ENCODE measurements at places on chromosomes 13 and 19. TPM values are rescaled to one million over a fixed set of nuclear protein-coding genes. Genes with fewer than 3 reads are reported as not detected.
A peak's percentile ranks its signal among the peaks of the same experiment; 100 is the strongest.

- peak; percentile 92 for DNase-seq
Observed at GRCh38 chr19:47226426-47227351, 4.3 kb downstream of the BBC3 start.

CEACAM20 gene
- total RNA-seq: 0.62 TPM

DNA sequence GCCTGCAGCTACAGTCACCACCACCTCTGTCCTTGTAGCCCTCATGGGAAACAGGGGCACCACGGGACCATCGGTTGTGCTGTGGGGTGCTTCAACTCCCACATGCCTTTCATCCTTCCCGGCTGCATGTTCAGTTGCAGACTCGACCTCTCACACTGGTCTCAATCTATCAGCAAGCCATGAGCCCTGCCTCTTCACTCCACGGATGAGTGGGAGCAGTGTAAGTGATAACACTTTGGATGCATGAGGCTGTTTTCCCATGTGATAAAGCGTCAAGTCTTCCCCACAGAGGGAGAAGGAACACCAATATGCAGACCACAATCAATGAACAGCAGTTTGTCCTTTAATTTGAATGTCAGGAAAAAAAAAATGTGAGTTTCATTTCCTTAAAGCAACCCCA lies 12.2 kb downstream of the SERP2 start:
- peak; percentile 63 for DNase-seq

DNA sequence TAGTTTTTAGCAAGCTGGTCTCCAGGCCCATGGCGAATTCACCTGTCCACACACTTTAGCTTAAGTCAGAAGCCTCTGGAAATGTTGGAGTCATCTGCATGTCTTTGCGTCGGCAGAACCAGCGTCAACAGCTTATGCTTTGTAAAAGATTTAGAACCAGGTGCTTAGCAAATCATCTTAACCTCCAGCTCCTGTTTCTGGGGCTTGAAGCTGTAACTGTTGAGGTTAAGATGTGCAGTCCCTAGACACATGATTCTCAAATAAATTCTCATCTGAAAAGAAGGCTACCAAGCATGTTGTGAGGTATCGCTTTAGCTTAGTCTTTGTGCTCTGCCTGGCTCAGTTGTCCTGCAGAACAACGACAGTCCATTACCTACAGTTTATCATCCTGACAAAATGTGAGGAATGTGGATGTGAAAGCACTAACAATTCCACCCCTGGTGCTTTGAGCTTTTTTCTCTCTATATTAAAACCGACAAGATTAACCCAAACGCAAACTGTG lies 4.4 kb downstream of the EFNB2 start:
- no peak for DNase-seq

ACER1 gene
- total RNA-seq: 0.99 TPM

GRCh38 chr19:38155453-38155852 lies 68.6 kb downstream of the DPF1 start:
- no peak for DNase-seq

- peak; percentile 70 for DNase-seq
Observed at GRCh38 chr19:3632739-3633558, 6.4 kb upstream of the CACTIN start.

- DNase-seq: no peak
Observed at GRCh38 chr19:34985249-34986022, 14.7 kb upstream of the GRAMD1A start.

FRY gene
- 25.9 TPM for total RNA-seq

DNA sequence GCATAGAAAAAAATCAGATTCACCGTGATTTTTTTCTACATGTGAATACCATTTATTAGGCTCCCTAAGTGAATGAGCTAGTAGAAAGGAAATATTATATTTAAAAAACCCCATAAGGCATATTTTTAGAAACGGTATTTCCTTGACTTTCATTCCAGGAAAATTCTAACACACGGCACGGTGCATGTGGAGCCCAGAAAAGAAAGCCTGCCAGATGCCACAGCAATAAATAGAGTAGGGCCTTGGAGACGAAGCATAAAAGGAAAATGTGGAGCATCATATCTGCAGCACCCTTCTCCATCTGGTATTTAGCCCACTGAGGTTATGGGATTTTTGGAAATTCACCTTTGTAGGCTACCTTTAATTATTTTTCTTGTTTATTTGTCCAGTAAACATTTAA lies 314.4 kb downstream of the ENOX1 start:
- DNase-seq: no peak

DNA sequence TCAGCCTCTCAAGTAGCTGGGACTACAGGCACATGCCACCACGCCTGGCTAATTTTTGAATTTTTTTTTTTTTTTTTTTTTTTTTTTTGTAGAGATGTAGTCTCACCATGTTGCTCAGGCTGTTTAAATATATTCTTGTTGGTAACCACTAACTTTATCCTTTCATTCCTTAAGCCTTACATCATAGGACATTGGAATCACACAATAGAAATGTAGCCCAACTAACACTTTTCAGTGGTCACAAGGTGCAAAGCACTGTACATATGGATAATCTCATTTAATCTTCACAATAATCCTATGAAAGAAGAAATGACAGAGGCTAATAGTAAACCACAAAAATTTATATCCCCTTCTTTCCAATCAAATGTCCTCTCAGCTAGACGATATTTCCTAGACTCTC lies 417.8 kb upstream of the DACH1 start:
- DNase-seq: no peak

SYCN gene
- total RNA-seq: 98.0 TPM

ACP4 gene
- total RNA-seq: 0.43 TPM

DNA sequence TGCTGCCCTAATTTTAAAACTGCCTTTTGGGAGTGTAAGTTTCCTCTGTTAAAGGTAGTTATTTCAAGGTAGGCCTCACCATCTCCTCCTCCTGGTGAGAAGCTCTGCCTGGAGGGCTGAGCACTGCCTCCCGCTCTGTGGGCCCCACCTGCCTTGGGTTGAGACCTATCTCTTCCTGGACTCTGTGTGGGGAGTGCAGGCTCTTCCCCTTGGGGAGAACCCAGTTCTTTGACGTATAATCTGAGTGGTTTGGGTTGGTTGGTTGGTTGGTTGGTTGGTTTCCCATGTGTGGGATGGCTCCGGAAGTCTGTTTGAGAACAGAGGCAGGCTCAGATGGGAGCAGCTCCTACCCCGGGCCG lies 39.1 kb downstream of the ACTN4 start:
- no peak for DNase-seq

ZNF132 gene
- 11.4 TPM for total RNA-seq

DNA sequence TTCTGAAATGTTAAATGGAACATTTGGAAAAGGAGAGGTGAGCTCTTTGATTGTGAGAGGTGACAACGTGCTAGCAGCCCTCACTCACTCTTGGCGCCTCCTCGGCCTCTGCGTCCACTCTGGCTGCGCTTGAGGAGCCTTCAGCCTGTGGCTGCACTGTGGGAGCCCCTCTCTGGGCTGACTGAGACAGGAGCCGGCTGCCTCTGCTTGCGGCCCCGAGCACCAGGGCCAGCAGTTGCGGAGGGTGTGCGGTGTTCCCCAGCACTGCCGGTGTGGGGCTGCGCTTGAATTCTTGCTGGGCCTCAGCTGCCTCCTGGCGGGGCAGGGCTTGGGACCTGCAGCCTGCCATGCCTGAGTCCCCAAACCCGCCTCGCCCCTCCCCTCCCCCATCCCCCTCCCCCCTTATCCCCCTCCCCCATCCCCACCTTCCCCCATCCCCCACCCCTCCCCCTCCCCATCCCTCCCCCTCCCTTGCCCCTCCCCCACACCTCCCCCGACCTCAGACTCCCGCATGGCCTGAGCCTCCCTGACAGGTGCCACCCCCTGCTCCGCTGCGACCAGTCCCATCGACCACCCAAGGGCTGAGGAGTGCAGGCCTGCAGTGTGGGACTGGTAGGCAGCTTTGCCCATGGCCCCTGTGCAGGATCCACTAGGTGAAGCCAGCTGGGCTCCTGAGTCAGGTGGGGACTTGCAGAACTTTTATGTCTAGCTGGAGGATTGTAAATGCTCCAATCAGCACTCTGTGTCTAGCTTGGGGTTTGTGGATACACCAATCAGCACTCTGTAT lies 411.0 kb downstream of the OLFM4 start:
- no peak for DNase-seq

DNA sequence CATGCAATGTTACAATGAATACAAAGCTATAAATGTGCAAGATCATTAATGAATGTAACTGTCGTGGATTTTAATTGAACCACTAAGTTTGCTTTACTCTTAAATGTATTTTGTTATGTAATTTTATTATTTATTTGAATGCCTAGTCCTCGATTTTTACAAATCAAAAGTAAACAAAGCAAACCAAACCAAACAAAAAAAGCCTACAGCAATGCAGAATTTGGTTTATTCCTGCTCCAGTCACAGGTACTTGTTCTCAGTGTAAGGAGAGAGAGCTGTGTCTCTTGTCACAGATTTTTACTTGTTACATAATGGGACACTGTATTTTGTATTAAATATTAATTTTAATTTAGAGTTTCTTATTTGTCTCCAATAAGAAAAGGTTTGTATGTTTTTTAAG lies 584.3 kb upstream of the SLITRK6 start:
- DNase-seq: no peak

ELSPBP1 gene
- total RNA-seq: 1.1 TPM

MICOS13 gene
- total RNA-seq: 198 TPM

- DNase-seq: no peak
Observed at GRCh38 chr13:36801035-36801434, 18.0 kb upstream of the RFXAP start.

SRRM5 gene
- 21.3 TPM for total RNA-seq

- DNase-seq: peak; percentile 56
Observed at GRCh38 chr13:32497589-32497988, 41.0 kb downstream of the N4BP2L2 start.

- DNase-seq: no peak
Observed at GRCh38 chr13:85970727-85971126, 171.5 kb upstream of the SLITRK6 start.

FOSB gene
- total RNA-seq: 3.9 TPM

- no peak for DNase-seq
Observed at GRCh38 chr19:51651216-51651846, 4.7 kb upstream of the SIGLEC14 start.

GRCh38 chr13:29935309-29935981 lies 85.0 kb upstream of the UBL3 start:
- DNase-seq: no peak

- DNase-seq: no peak
Observed at GRCh38 chr19:46493236-46494145, 2.2 kb downstream of the PNMA8B start.

DYRK1B gene
- total RNA-seq: 90.8 TPM

PHF11 gene
- 20.7 TPM for total RNA-seq

ZSCAN5A gene
- 55.3 TPM for total RNA-seq

DNA sequence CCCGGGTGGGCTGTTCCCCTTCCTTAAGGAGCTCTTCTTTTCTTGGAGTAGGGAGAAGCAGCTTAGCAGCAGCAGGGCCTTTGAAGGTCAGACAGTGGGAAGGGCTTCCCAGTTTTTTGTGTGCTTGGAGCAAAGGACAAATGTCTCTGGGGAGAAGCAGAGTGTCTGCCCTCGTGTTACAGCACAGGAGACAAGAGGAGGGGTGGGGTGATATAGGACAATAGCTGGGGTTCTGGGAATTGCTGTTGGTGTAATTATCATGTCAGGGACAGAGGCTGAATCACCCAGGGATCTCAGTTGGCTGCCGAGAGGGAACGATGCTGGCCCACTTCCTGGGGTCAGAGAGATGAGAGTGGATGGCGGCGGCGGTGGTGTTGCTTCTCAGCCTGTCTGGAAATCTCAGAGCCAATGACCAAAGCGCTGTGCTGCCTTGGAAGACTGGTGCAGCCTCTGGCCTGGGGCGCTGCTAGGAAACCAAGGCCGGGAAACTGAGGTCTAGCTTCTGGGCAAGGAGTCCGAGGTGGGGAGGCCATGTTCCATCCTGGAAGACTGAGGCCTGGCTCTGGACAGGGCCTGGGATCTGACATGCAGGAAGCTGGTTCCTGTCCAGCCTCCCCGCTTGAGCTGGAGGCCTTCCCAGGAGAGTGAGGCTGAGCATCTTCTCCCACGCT lies 1.2 kb downstream of the INAFM1 start:
- DNase-seq: peak; percentile 66
